ENCODE measurements at places on chromosomes 16 and 17. TPM values are rescaled to one million over a fixed set of nuclear protein-coding genes. Genes with fewer than 3 reads are reported as not detected.

Gene ABI3
- not detected for total RNA-seq

Gene PLK1
- total RNA-seq: 16.8 TPM

Gene LGALS9C
- not detected for total RNA-seq

Gene PMP22
- total RNA-seq: 111 TPM

Gene WIPF2
- 9.6 TPM for total RNA-seq

Gene SEZ6
- not detected for total RNA-seq

Gene TMEM186
- 4.7 TPM for total RNA-seq

Gene RCVRN
- total RNA-seq: not detected

Gene CRYBA1
- not detected for total RNA-seq

Gene CIITA
- 0.74 TPM for total RNA-seq

Gene SNF8
- total RNA-seq: 72.6 TPM

Gene KRT28
- total RNA-seq: not detected

Gene TAC4
- not detected for total RNA-seq

Gene TP53TG3F
- not detected for total RNA-seq

Gene SEPHS2
- 15.8 TPM for total RNA-seq

Data from fibroblast of the aortic adventitia (primary cell).